ENCODE measurements at places on chromosomes 6 and 20.

GRCh38 chr6:43706788-43707187 lies 19.2 kb upstream of the MRPS18A start:
- no peak for DNase-seq

- DNase-seq, result peak; percentile 77
These were observed 38.8 kb upstream of the ZFP64 start for GRCh38 chr20:52230409-52230808.

- no peak for DNase-seq
These were observed 40.1 kb downstream of the TNFAIP3 start for GRCh38 chr6:137907170-137907569.

DNA sequence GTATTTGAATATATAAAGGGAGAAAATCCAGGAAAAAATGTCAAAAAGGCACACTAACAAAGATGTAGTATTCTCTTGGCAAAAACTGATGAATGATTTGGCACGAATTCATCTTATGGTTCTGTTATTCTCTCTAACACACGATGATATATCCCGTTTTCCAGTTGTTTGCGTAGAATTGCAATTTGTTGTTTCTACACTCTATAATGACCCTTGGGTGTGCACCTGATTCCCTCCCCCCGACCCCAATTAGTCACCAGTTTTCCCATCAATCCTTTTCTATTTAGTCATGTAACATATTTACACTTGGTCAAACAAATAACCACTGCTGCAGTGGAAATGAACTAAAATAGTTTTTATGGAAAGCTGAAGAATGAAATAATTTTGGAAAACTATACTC lies 1.5 kb upstream of the ARID1B start:
- no peak for DNase-seq

GRCh38 chr6:157748839-157749571 lies 74.0 kb upstream of the SNX9 start:
- no peak for DNase-seq

- no peak for DNase-seq
These were observed 36.7 kb downstream of the SYNDIG1 start for GRCh38 chr20:24506146-24506545.

DNA sequence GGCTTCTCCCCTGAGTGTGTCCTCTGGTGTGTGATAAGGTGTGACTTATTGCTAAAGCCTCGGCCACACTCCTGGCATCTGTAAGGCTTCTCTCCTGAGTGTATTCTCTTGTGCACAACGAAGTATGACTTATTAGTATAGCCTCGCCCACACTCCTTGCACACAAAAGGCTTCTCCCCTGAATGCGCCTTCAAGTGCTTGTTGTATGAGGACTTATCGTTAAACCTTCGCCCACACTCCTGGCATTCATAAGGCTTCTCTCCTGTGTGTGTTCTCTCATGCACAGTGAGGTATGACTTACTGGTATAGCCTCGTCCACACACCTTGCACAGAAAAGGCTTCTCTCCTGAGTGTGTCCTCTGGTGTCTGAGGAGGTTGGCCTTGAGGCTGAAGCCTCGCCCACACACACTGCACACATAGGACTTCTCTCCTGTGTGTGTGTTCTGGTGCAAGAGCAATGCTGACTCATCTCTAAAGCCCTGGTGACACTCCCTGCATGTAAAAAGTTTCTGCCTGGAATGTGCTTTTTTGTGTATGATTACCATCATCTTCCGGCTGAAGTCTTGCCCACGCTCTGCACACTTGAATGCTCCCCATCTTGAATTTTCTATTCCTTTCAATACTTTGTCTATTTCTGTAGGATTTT lies 20.4 kb downstream of the ZNF337 start:
- peak; percentile 17 for DNase-seq

DNA sequence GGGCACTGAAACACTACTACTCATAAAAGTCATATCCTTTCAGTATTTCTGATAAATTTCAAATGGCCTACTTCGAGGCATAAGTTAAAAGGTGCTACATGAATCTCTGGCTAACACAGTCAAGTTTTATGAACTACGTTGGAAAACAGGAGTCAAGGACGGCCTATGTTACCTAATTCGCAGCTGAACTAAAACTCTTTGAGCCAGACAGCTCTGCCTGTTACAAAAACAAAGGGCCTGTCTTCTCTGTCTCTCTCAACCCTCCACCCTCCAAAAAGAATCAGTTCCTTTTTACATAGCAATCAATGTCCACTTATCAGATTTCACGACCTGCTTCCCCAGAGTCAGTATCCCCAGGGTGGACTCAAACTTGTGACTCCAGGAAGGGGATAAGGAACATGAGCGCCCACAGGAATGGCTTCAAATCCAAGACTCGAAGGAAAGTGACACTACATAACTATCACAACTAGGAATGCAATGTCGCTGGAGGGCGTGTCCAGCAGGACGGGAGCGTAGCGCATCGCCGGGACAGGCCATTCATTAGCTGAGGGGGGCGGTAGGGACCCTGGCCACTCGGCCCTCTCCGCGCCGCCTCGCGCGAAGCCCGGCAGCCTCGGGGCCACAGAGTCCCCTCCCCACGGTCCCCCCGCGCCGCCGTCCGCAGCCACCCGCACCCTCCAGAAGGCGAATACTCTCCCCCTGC lies 591 bp downstream of the IBTK start:
- DNase-seq, result no peak

DNA sequence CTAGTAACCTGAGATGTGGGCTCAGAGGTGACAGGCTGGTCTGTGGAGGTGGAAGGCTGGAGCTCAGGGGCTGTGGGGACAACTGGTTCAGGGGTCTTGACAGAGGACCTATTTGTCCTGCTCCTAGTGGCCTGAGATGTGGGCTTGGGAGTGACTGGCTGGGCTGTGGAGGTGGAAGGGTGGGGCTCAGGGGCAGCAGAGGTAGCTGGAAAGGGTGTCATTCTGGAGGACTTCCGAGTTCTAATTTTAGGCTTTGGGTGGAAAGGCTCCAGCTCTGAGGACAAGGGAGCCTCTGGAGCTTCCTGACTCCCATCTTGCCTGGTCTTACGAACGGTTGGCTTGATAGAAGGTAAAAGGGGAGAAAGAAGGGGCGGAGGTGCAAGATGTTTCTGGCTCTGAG lies 11.5 kb downstream of the MDC1 start:
- DNase-seq, result no peak

DNA sequence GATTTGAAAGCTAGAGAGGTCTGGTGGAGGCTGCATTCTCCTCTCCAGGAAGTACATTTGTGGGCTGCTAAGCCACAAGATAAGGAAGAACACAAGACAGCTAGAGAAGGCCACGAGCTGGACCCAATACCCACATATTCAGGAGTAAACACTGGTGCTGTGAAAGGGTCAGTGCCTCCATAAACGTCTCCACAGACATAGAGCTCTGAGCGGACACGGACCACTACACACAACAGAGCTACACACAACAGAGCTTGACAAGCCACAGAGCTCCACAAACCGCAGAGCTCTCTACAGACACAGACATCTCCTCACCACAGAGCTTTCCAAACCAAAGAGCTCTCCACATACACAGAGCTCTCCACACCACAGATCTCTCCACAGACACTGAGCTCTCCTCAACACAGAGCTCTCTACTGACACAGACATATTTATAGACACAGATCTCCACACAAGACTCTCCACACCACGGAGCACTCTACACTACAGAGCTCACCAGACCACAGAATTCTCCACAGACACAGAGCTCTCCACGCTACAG lies 51.9 kb downstream of the ERMARD start:
- DNase-seq, result no peak
